Esophagus squamous epithelium (tissue), 5 donors: ENCODE measurements at places on chromosomes 13 and 19.

DNA sequence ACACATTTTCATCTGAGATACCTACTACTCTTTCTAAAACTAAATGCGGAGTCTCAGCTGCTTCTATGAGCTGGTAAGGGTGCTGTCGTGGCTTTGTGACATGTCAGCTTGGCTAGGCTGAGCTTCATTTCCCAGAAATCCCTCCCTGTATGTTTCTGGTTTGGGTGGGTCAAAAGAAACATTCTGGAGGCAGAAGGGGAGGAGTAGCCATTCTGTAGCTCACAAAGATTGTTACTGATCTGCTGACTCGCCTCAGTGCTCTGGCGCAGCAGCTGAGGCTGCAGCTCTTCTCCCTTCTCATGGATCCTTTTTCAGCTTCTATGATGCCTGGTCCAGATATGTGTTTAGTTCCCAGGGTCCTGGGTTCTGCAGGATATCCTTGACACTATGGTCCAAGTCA, 114.7 kb downstream of the RAP2A start:
- no peak for DNase-seq

DNA sequence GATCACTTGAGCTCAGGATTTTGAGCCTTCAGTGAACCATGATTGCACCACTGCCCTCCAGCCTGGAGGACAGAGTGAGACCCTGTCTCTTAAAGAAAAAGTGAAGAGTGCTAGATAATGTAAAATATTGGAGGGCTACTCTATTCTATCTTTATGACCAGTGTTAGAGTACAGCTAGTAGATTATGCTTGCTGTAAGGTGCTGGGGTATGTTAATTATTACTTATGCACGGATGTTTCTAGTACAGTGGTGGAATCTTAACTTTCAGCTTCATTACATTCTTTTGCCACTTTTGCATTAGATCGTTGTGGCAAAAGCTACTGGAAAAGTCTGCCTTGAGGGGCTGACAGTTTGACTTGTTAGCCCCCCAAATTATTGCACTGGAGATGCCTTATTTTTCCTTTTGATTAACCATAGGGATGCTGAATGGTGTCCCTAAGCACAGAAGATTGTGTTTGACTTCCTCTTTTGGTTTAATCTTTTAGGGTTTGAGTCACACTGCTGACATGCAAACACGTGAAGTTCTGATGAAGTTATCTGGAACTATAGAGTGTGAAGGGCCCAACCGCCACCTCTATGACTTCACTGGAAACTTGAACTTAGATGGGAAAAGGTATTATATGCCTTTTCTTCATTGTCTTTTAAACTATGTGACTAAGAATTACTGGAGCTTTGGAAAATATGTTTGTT, 169.8 kb downstream of the ATP8A2 start:
- no peak for DNase-seq

GRCh38 chr13:65032825-65033224, 2197.3 kb downstream of the PCDH9 start:
- DNase-seq = no peak

DNA sequence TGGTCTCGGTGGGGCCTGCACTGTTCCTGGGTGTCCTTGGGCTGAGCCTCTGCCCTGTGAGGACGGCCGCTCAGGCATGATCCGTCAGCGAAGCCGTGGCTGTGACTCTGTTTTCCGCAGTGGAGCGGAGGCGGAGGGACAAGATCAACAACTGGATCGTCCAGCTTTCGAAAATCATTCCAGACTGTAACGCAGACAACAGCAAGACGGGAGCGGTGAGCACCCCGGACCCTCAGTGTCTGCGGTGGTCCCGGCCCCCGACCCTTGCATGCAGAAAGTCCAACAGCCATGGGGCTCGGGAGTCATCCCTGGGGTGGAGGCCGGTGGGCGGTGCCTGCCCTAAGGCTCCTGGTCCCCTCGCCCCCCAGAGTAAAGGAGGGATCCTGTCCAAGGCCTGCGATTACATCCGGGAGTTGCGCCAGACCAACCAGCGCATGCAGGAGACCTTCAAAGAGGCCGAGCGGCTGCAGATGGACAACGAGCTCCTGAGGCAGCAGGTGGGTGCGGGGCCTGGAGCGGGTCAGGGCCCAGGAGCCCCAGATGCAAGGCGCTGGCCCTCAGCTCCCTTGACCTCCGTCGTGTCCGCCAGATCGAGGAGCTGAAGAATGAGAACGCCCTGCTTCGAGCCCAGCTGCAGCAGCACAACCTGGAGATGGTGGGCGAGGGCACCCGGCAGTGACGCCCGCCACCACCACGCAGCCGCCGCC, 3.6 kb upstream of the HAMP start:
- DNase-seq = no peak

DNA sequence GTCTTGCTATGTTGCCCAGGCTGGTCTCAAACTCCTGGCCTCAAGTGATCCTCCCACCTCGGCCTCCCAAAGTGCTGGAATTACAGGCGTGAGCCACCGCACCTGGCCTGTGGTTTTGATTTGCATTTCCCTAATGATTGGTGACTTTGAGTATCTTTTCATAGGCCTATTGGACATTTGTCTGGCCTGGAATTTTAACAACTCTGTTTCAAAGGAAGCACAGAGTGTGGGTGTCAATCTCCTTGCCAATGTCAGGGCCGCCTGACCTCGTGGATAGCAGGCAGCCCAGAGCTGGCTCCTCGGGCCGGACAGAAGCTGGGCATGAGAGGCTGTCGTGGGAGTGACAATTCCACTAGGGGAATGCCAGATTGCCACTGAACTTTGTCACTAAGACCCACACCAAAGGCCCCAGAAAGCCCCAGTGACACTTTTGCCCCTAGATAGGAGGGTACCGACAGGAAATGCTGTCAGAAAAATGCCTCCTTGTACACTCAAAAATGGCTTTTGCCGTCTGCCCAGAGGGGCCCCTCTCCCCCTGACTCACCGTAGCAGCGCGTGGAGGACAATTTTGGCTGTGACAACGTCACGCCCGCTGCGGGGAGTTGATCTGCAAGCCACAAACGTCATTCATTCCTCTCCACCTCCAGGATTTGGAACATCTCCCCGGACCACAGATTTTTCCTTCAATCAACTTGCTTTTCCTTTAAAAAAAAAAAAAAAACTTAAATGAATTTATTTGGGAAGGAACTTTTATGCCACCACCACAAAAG, 11.7 kb upstream of the ADGRE5 start:
- DNase-seq = no peak
